NCI-H146 (cell line): ENCODE measurements at places on chromosomes 3 and 15.

- DNase-seq: no peak
These were observed 5.4 kb downstream of the MUC4 start for GRCh38 chr3:195806211-195806915.

- no peak for DNase-seq
These were observed 103.6 kb upstream of the ABHD17C start for GRCh38 chr15:80591471-80591870.

- DNase-seq: no peak
These were observed 67.9 kb upstream of the TNIK start for GRCh38 chr3:171528102-171528501.

DNA sequence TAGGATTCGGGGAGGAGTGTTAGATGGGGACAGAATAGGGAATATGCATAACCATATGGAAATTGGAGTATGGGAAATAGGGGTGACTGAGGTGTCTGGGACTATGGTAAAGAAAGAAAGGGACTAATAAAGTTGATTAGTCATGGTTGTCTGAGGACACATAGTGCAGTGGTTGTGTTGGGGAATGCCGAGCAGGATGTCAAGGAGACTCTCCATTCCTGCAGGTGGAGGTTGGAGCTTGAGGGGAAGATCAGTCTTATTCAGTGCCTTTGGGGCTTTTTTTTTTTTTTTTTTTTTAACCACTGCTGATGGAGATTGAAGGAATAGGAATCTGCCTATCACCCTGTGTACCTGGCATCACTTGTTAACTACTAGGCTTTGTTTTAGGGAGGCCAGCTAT, 10.8 kb downstream of the NMD3 start:
- no peak for DNase-seq

DNA sequence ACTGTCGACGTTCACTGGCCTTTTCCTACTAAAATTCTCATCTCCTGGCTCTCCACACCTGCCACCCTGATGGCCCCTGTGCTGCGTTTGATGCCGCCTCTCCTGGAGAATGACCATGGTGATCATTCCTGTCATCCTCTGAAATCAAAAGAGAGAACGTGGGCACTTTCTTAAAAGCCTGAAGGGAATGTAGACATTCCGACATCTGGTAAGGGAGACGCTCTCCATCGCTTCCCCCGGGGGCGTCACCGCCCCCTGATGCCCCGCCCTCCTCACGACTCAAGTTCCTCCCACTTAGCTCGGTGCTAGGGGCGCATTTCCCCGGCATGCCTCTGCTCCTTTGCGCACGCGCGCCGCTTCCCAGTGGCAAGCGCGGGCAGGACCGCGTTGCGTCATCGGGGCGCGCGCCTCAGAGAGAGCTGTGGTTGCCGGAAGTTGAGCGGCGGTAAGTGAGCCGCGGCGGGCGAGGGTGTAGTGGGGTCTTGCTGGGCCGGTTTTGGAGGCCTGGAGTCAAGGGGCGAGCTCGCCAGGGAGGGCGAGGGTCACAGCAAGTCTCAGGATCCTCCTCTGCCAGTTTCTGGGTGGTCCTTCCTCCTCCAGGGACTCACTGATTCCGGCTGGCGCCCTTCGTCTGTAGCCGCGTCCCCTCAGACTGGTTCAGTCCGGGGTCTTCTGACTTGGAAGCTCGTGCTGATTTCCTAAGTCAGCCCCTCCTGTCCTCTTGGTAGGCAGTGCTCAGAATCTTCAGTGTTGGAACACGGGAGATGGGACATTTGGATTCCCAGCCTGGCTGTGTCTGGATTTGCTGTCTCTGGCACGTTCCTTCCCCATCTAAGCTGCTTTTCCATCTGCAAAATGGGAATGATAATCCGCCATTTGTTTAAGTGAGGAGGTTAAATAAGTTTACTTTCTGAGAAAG, at the start of gene ATG7:
TSS of gene ATG7 (plus strand) at position 412 of the 919 bp plus-strand sequence. CDS start 26,299 bp downstream, outside the sequence.
- DNase-seq: peak; percentile 91

DNA sequence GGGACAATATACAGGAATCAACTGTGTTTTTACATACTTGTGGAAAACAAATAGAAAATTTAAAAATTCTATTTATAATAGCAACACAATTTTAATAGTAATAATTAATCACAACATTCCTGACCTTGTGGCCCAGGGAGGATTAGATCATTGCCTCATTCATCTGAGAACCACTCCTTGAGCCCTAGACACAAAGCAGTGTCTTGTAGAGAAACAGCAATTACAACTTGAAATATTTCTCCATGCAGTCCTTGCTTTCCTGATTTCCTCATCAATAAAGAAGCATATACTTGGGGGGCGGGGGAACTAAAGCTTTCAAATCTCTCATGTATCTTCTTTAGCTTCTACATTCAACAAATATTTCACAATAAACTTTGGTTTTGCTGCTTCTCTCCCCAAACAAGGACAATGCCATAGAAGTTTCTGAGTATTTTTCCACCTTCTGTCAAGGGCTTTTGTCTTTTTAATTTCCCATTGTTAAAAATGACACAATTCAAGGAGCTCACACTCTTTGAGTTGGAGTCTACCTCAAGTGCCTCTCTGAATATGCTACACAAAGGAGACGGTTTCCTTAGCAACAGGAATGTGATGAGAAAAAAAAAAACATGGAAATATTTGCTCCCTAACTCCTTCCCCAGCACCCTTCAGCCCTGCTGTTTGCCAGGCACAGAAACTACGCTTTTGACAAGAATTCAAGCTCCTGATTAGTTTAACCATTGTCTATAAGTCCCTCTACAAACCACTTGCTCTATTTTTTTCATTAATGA, 118.8 kb downstream of the ARPP21 start:
- DNase-seq: no peak

DNA sequence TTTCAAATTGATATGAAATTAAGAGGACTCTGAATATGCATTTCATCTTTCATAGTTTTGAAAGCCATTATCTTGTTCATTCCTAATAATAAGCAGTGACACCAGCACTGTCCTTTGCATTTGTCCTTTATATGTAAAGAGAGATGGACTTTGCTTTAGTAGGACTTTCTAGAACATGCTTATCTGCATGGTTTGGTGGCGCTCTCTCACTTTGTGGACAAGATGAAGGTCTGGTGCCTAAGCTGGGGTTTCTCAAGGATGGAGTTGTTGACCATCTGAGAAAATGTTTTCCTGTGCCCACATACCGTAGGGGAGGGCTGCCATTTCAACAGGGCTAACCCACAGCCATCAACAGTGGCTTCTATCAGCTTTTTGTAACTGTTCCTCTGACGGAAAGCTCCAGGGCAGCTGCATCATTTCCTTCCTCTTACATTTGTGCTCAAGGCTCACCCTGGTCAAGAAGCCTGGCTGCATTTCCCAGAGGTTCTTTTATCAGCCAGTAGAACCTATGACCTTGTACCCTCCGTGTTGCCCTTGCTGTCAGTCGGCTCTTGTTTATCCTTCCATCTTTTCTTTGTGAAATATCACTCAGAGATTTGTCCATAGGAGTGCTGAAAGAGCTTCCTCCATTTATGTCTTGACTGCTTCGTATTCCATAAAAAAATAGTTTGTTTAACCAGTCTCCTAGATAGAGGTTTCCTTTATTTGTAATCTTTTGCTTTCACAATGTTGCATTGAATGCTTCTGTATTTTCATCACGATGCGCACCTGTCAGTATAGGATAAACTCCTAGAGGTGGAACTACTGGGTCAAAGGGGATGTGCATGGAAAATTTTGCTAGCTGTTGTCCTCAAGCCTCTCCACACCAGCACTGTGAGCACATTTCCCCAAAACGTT, 44.6 kb downstream of the ABHD2 start:
- DNase-seq: peak; percentile 54

- no peak for DNase-seq
These were observed 286.1 kb upstream of the TLE3 start for GRCh38 chr15:70383856-70384255.

GRCh38 chr15:85770096-85771041, 24.4 kb downstream of the KLHL25 start:
- no peak for DNase-seq

DNA sequence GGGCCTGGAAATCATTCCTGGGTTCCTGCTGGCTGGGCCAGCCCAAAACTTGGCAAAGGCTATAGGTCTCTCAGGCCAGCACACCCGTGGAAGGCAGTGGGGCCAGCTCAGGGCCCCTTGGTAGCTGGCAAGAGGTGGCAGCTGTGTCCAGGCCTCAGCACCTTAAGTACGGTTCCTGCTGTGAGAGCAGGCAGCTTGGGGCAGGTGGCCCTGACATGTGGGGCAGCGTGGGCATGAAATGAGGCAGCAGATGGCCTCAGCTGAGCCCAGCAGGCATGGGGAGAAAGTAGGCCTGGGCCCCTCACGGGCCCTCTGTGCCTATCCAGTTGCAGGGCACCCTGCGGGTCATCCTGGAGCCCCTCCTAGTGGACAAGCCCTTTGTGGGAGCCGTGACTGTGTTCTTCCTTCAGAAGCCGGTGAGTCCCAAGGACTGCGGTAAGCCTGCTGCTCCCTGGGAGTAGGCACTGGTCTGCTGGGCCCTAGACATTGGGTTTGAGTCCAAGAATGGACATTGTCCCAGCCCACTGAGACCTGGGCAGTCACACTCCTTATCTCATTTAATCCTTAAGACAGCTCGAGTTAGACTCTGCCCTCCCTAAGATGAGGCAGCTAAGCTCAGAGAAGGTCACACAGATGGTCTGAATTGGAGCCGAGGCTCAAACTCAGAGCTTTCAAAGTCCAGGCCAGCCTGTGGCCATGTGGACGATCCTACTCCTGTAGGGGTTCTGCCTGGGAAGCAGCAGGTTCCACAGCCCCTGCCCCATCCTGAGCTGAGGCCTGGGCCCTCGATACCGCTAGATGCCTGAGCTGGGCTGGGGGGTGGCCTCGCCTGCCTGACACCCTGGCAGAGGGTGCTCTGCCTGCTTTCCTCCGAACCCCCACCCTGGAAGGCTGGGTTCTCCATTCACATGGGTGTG, 25.5 kb downstream of the ESYT3 start:
- DNase-seq: no peak

DNA sequence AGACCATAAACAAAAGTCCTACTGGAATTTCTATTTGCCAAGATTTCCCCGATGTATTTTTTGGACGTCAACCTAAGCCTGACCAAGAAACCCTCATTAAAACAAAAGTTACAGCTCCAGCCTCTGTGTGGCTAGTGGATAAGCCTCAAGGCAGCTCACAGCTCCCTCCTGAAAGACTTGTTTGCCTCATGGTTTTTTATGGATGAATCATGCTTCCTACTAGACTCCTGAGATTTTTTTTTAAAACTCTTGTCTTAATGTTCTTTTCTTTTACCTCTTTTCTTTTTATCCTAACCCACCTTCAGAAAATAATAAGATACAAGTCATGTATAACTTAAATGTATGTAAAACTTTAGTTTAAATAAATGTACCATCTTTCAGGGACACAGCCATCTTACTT, 52.4 kb downstream of the SUCNR1 start:
- no peak for DNase-seq

GRCh38 chr15:100042558-100042957, 299.2 kb downstream of the ADAMTS17 start:
- DNase-seq: no peak

- no peak for DNase-seq
These were observed 165.6 kb downstream of the CACNA1D start for GRCh38 chr3:53659996-53660395.
